ENCODE measurements at places on chromosomes 5 and 9. TPM values are rescaled to one million over a fixed set of nuclear protein-coding genes. Genes with fewer than 3 reads are reported as not detected.

Gene ADAMTSL2
- 0.29 TPM for polyA plus RNA-seq

Gene PDE4D
- 42.6 TPM for polyA plus RNA-seq

Gene DAP
- polyA plus RNA-seq = 4.9 TPM

Gene MARCHF11
- not detected for polyA plus RNA-seq

Gene PLPP6
- polyA plus RNA-seq = 0.53 TPM

Gene BTNL3
- not detected for polyA plus RNA-seq

Gene GPX8
- polyA plus RNA-seq = 2.3 TPM

Gene CLINT1
- polyA plus RNA-seq = 37.9 TPM

Gene SLC46A2
- polyA plus RNA-seq = not detected

Gene MCC
- 1.4 TPM for polyA plus RNA-seq

Gene PCAT7
- polyA plus RNA-seq = not detected

Gene PLPPR1
- polyA plus RNA-seq = not detected

Gene TAF11L11
- not detected for polyA plus RNA-seq

Gene MTX3
- 15.6 TPM for polyA plus RNA-seq
